ENCODE measurements at places on chromosomes 13 and 19. TPM values are rescaled to one million over a fixed set of nuclear protein-coding genes. Genes with fewer than 3 reads are reported as not detected.
A peak's percentile ranks its signal among the peaks of the same experiment; 100 is the strongest.

DNA sequence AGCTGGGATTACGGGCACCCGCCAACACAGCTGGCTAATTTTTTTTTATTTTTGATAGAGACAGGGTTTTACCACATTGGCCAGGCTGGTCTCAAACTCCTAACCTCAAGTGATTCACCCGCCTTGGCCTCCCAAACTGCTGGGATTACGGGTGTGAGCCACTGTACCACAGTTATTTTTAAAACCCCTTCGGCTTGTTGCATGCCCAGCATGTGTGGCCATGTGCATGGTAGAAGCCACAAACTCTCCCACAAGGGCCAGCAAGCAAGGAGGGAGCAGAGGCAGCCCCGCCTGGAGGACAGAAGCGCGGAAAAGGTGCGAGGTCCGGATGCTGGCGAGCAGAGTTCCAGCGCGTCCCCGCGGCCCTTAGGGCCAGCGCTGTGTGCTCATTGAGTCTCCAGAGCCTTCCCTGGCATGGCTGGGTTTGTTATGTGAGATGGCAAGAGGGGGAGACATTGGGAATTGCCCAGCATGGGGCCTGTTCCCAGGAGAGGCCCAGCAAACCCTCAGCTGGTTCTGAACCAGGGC lies 12.9 kb downstream of the THOP1 start:
- H3K4me1 ChIP-seq, result no peaks in the 10 kb centered on the region
- H3K36me3 ChIP-seq, result peaks cover 42% of the 10 kb centered on the region
- DNase-seq, result no peak

Gene HIPK4
- not detected for total RNA-seq

- no peak overlapping the region for H3K4me3 ChIP-seq
- no peak for DNase-seq
- no peaks in the 10 kb centered on the region for H3K4me1 ChIP-seq
- no peak overlapping the region for H3K27ac ChIP-seq
- peaks cover 35% of the 10 kb centered on the region for H3K36me3 ChIP-seq
Measured at GRCh38 chr19:21322528-21322927, 6.7 kb downstream of the ZNF708 start.

DNA sequence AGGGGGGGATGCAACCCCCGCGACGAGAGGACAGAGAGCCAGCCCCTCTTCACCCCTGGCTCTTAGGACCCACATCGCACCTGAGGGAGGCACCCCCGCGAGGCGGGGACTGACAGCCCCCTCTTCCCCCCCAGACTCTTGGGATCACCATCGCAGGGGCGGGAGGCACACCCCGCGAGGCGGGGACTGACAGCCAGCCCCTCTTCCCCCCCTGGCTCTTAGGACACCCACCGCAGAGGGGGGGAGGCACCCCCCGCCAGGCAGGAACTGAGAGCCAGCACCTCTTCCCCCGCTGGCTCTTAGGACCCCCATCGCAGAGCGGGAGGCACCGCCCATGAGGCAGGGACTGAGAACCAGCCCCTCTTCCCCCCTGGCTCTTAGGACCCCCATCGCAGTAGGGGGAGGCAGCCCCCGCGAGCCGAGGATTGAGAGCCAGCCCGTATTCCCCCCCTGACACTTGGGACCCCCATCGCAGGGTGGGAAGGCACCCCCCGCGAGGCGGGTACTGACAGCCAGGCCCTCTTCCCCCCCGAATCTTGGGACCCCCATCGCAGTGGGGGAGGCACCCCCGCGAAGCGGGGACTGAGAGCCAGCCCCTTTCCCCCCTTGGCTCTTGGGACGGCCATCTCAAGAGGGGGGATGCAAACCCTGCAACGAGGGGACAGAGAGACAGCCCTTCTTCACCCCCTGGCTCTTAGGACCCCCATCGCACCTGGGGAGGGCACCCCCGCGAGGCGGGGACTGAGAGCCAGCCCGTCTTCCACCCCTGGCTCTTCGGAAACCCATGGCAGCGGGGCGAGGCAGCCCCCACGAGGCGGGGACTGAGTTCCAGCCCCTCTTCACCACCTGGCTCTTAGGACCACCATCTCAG lies 2425.1 kb upstream of the PCDH20 start:
- no peaks in the 10 kb centered on the region for H3K27me3 ChIP-seq
- DNase-seq, result no peak
- no peaks in the 10 kb centered on the region for H3K4me1 ChIP-seq
- H3K4me3 ChIP-seq, result no peak overlapping the region
- H3K36me3 ChIP-seq, result no peaks in the 10 kb centered on the region
- no peak overlapping the region for H3K27ac ChIP-seq

DNA sequence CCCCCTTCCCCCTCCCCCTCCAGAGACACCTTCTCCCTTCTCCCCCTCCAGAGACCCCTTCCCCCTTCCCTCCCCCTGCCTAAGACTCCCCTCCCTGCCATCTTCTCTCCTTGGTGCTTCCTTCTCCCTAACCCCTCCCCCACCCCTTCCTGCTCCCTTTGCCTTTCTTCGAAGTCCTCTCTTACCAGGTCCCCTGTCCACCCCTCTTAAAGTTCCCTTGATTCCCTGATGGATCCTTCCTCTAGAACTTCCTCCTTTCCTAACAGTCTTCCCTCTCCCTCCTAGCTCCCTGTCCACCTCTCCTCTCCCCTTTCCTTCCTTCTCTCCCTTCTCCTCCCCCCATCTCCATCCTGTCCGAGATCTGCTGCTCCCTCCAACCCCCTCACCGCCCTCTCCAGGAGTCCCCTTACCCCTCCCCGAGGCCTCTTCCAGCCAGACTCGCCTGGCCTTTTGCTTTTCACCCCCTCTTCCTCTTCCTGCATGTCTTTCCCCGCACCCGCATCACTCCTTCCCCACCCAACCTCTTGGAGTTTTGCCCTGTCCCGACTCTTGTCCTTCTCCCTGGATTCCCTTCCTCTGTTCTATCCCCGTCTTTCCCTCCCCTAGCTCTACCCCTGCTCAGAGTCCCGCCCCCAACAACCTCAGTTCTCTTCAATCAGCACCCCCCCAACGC lies 3.1 kb downstream of the TNFSF9 start:
- peaks cover 41% of the 10 kb centered on the region for H3K4me1 ChIP-seq
- no peaks in the 10 kb centered on the region for H3K27me3 ChIP-seq
- H3K36me3 ChIP-seq, result peaks cover 40% of the 10 kb centered on the region
- DNase-seq, result no peak

DNA sequence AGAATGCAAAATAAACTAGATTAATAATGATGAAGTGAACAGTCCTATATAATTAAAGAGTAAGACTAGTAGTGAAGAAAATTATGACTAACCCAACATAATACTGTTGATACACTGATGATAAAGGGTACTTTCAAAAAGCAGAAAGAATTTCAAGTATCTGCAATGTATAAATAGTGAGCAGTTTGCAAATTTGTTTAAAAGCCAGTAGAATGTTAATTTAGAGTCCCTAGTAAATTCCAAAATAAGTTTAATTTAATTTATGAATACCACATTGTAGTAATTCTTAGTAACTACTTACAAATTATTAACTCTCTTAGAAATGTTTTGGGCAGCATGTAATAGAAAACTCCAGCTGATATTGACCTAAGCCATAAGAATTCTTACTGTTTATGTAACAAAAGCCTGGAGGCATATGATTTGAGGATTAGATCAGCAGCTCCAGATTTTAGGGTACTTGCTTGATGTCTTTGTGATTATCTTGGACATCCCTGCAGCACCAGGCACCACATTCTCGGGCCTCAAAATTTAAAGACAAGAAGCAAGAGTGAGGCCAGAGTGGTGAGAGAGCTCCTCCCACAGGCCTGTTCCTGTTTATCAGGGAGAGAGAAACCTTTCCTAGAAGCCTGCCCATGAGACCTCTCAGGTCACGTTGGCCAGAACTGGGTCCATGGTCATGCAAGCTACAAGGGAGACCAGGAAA lies 67.6 kb upstream of the TDRD3 start:
- peak; percentile 53 for DNase-seq
- no peaks in the 10 kb centered on the region for H3K36me3 ChIP-seq
- no peaks in the 10 kb centered on the region for H3K4me1 ChIP-seq
- peaks cover 29% of the 10 kb centered on the region for H3K27me3 ChIP-seq

DNA sequence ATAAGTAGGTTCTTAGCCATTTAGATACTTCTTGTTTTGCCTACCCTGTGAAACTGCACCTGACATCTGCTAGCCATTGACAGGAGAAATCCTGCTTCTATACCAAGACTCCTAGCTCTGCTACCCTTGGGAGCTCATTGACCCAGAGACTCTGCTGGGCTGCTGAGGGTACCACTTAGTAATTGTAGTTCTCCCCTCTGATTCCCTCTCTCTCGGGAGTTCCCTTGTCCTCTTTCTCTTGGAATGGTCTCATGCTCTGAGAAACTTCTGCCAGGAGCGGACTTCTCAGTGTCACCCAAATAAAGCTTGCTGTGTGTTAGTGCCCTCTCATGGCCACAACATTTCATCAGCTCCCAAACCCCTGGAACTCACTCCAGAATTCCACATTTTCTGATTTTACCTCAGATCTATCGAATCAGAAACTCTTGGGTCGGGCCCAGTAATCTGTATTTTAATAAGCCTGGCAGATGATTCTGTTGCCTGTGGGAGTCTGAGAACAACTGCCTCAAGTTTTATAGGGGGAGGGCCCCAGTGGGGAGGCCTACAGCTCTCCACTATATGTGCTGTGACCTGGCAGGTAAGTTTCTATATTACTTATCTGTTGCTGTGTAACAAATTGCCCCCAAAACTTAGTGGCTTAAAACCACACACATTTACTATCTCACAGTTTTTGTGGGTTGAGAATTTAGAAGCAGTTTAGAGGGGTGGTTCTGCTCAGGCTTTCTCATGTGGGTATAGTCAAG lies 221.1 kb downstream of the TDRD3 start:
- no peak overlapping the region for H3K4me3 ChIP-seq
- peaks cover 87% of the 10 kb centered on the region for H3K27me3 ChIP-seq
- peaks cover 6% of the 10 kb centered on the region for H3K36me3 ChIP-seq
- no peaks in the 10 kb centered on the region for H3K4me1 ChIP-seq
- no peak overlapping the region for H3K27ac ChIP-seq

DNA sequence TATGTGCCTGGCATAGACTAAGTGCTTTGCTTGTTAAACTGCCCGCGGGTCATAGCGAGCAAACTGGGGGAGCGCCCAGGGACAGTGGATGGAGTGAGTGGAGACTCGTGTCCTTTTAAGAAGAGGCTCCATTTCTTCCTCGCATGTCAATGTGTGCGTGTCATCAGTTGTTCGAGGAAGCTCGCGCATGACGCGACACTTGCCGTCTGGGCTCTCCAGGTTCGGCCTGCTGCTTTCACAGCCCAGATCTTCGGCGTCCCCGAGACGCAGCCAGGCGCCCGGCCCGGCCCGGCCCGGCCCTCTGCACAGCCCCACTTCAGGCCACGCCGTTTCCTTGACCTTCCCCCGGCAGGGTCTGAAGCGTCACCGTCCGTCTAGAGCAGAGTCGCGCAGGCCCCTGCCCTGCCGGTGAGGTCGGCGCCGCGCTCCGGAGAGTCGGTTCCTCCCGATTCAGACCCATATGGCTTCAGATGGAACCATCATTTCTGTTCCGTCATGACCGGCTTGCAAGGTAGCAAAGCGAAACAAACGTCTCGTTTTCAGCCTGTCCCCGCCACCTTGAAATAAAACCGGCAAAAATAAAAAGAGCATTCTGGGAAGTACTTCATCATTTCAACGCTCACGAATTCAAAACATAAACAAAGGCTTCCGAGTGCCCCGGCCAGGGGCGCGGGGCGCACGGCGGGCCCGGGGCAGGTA lies 599 bp upstream of the ARHGEF7 start:
- H3K27ac ChIP-seq, result no peak overlapping the region
- peaks cover 92% of the 10 kb centered on the region for H3K27me3 ChIP-seq
- no peaks in the 10 kb centered on the region for H3K4me1 ChIP-seq
- peak overlapping the region; percentile 24 for H3K4me3 ChIP-seq
- no peaks in the 10 kb centered on the region for H3K36me3 ChIP-seq
- DNase-seq, result no peak

Gene COMP
- total RNA-seq, result not detected

Gene RINL
- 4.7 TPM for total RNA-seq

- no peak overlapping the region for H3K27ac ChIP-seq
- no peaks in the 10 kb centered on the region for H3K27me3 ChIP-seq
- no peak overlapping the region for H3K4me3 ChIP-seq
- no peaks in the 10 kb centered on the region for H3K4me1 ChIP-seq
- no peaks in the 10 kb centered on the region for H3K36me3 ChIP-seq
- DNase-seq, result no peak
Measured at GRCh38 chr19:31263328-31263727, 85.9 kb downstream of the TSHZ3 start.

Gene SIGLEC10
- total RNA-seq, result not detected

GRCh38 chr13:100508996-100509395 lies 79.6 kb downstream of the GGACT start:
- H3K27ac ChIP-seq, result no peak overlapping the region
- H3K4me1 ChIP-seq, result peaks cover 3% of the 10 kb centered on the region
- peaks cover 10% of the 10 kb centered on the region for H3K36me3 ChIP-seq
- no peak overlapping the region for H3K4me3 ChIP-seq

Gene HCN2
- 1.2 TPM for total RNA-seq

- peaks cover 12% of the 10 kb centered on the region for H3K36me3 ChIP-seq
- no peak overlapping the region for H3K27ac ChIP-seq
- DNase-seq, result no peak
- H3K4me1 ChIP-seq, result no peaks in the 10 kb centered on the region
- H3K27me3 ChIP-seq, result no peaks in the 10 kb centered on the region
- H3K4me3 ChIP-seq, result no peak overlapping the region
Measured at GRCh38 chr19:13003081-13003480, 7.8 kb downstream of the NFIX start.

GRCh38 chr13:109425821-109426689 lies 360.3 kb downstream of the IRS2 start:
- no peaks in the 10 kb centered on the region for H3K27me3 ChIP-seq
- H3K4me3 ChIP-seq, result no peak overlapping the region
- peaks cover 7% of the 10 kb centered on the region for H3K36me3 ChIP-seq
- no peaks in the 10 kb centered on the region for H3K4me1 ChIP-seq

- peaks cover 5% of the 10 kb centered on the region for H3K4me1 ChIP-seq
- DNase-seq, result peak; percentile 3
- H3K36me3 ChIP-seq, result no peaks in the 10 kb centered on the region
- H3K4me3 ChIP-seq, result no peak overlapping the region
Measured at GRCh38 chr13:67258482-67258881, 28.3 kb upstream of the PCDH9 start.

Gene PTPRH
- total RNA-seq, result 0.56 TPM

Gene LRRC63
- total RNA-seq, result not detected

- H3K4me3 ChIP-seq, result no peak overlapping the region
- no peaks in the 10 kb centered on the region for H3K27me3 ChIP-seq
- no peak for DNase-seq
Measured at GRCh38 chr13:66128201-66128600, 1101.9 kb downstream of the PCDH9 start.

DNA sequence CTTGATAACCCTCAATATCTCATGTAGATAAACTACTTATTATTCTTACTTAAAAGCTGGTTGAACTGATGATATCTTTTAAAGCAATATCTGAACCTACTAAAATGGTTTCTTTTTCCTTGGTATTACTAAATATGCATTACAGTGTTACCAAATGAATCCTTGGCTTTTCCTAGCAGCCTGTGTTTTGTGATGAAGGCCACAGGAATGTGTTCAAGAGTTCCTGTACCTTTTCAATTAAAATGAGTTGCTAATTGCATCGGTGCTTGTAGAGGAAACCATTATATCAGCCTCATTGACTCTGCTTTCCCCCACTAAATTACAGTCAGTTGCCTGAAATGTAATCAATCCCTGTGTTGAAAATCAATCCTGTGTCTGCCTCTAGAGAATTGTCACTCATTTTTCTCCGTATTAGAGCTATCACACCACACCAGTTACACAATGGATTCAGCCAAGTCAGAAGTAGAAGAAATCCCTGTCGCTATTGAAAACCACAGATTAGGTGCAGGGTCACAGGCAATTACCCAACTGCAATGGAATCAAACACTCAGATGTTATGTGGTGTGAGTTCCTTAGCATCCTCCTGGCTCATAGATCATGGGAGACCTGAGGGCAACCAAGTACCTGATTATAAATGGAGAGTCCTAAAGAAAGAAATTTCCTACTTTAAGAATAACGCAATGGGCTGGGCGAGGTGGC lies 13.3 kb downstream of the FAM216B start:
- no peaks in the 10 kb centered on the region for H3K4me1 ChIP-seq
- DNase-seq, result no peak
- H3K27me3 ChIP-seq, result no peaks in the 10 kb centered on the region
- no peak overlapping the region for H3K27ac ChIP-seq

Gene PRSS57
- total RNA-seq, result not detected

Data from MCF 10A (cell line).